Smooth muscle cell of the umbilical artery (primary cell): ENCODE measurements at places on chromosomes 16 and 17. TPM values are rescaled to one million over a fixed set of nuclear protein-coding genes. Genes with fewer than 3 reads are reported as not detected.

The NLRC3 gene
- total RNA-seq: under 0.01 TPM in 2 replicates

The ST6GALNAC1 gene
- not detected in 2 replicates for total RNA-seq

The CRYBA1 gene
- total RNA-seq: not detected in 2 replicates

The CACNB1 gene
- total RNA-seq: 4.8 and 12.7 TPM in 2 replicates

The TSNAXIP1 gene
- 0.32 and 1.5 TPM in 2 replicates for total RNA-seq

The RFWD3 gene
- total RNA-seq: 10.4 and 26.9 TPM in 2 replicates

The NT5C3B gene
- 35.4 and 44.5 TPM in 2 replicates for total RNA-seq

The CDT1 gene
- total RNA-seq: 0.30 and 6.1 TPM in 2 replicates

The CLEC18B gene
- total RNA-seq: 0.92 and 3.9 TPM in 2 replicates

The PPP1R27 gene
- total RNA-seq: 0.09 TPM in 1 of 2 replicates, not detected in the other

The ZNF469 gene
- 9.8 and 21.3 TPM in 2 replicates for total RNA-seq

The NGFR gene
- total RNA-seq: under 0.01 and 0.28 TPM in 2 replicates

The ASPA gene
- total RNA-seq: 0.05 and 0.30 TPM in 2 replicates

The ATAD5 gene
- 0.89 and 3.0 TPM in 2 replicates for total RNA-seq

The MMP15 gene
- 10.1 and 14.8 TPM in 2 replicates for total RNA-seq

The SHCBP1 gene
- total RNA-seq: 1.8 and 19.7 TPM in 2 replicates

The TBC1D3D gene
- total RNA-seq: 0.37 TPM in 1 of 2 replicates, not detected in the other

The WNT3 gene
- total RNA-seq: 0.65 and 0.89 TPM in 2 replicates

The GAST gene
- total RNA-seq: not detected in 2 replicates
